Pericardium fibroblast (primary cell): ENCODE measurements at places on chromosomes 7 and 10. TPM values are rescaled to one million over a fixed set of nuclear protein-coding genes. Genes with fewer than 3 reads are reported as not detected.

SLC26A5 gene
- not detected in 2 replicates for total RNA-seq

GPR37 gene
- total RNA-seq = 0.23 TPM in 1 of 2 replicates, not detected in the other

C10orf67 gene
- not detected in 2 replicates for total RNA-seq

SEMA3A gene
- 1.2 and 2.8 TPM in 2 replicates for total RNA-seq

SLC18A3 gene
- total RNA-seq = not detected in 2 replicates

WDR11 gene
- total RNA-seq = 33.8 and 34.9 TPM in 2 replicates

SLC16A12 gene
- total RNA-seq = 3.6 and 16.1 TPM in 2 replicates

GRID2IP gene
- total RNA-seq = 0.09 TPM in 1 of 2 replicates, not detected in the other

TRRAP gene
- total RNA-seq = 11.4 and 17.4 TPM in 2 replicates

WNT8B gene
- not detected in 2 replicates for total RNA-seq

CYTH3 gene
- 35.7 and 87.3 TPM in 2 replicates for total RNA-seq

ITPRID1 gene
- total RNA-seq = not detected in 2 replicates

RASA4B gene
- total RNA-seq = 1.8 and 10.6 TPM in 2 replicates
